ENCODE measurements at places on chromosomes 16 and 17.

DNA sequence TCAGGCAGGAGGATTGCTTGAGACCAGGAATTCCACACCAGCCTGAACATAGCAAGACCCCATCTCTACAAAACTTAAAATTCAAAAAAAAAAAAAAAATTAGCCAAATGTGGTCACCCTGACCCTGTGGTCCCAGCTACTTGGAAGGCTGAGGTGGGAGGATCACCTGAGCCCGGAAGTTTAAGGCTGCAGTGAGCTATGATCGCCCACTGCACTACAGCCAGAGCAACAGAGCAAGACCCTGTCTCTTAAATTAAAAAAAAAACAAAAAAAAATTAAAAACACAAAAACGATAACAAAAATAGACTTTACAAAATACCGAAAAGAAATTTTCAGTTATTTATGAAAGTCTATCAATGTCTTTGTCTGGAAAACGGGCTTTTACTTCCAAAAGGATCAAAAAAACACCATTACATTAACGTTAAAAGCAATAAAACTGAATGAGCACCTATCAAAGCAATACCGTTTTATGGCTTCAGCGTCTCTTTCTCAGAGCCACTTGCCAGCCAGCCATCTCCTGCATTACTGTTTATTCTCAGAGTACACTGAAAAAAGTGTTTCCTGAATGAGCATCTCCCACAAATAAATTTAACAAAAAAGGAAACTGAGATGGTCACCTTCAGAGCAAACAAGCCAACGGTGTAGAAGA, 6.1 kb downstream of the USP7 start:
- no peak for DNase-seq

DNA sequence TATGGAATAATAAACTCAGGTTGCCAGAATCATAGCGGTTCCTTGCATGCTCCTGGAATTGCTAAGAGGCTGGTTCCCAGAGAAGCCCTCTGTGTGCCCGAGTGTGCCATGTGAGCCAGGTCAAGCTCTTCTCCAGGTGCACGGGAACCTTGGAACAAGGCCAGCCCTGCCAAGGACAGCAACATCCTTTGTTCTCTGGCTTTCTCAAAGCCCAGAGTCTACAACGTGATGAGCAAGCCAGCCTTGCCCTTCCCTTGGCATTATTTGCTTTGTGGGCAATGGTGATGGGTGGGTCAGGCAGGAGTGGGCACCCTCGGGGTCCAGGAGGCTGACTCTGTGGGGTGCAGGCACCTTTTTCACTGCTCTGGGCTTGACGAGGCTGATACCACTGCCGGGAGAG, 14.2 kb upstream of the SEC14L1 start:
- DNase-seq, result no peak

GRCh38 chr16:73976644-73977043, 320.0 kb upstream of the PSMD7 start:
- DNase-seq, result no peak

DNA sequence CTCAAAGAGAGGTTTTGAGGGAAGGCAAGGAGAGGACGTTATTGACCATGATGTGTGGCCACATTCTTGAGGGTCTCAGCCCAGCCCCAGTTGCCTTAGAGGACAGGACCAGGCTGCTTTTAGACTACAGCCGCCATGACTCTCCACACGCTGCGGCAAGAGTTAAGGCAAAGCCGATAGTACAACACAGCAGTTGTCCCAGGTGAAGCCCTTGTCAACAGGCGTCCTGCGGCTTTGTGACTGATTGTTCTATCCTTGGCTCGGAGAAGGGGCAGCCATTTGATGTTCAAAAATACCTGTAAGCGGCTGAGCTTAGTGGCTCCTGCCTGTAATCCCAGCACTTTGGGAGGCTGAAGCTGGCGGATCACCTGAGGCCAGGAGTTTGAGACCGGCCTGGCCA, 28.8 kb downstream of the TMEM92 start:
- DNase-seq, result no peak

- no peak for DNase-seq
Measured at GRCh38 chr16:84442416-84443145, 61.9 kb downstream of the MEAK7 start.

- no peak for DNase-seq
Measured at GRCh38 chr17:179781-180380, 1.6 kb downstream of the DOC2B start.

DNA sequence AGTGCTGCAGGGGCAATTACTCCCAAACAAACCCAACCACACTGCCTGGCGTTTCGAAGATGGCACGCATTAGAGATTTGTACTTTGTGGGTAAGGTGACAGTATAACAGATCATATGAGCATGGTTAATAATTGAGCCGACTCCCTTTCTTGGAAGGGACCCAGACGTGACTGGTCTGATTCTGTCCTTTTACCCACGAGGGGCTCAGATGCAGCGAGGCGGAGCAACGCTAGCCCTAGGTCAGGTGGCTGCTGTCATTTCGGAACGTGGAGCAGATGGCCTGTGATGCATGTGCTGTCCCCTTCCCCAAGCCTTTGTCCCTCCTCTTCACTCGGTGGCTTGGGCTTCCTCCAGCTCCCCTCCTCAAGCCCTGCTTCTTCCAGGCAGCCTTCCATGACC, 84.2 kb downstream of the SNX29 start:
- no peak for DNase-seq

DNA sequence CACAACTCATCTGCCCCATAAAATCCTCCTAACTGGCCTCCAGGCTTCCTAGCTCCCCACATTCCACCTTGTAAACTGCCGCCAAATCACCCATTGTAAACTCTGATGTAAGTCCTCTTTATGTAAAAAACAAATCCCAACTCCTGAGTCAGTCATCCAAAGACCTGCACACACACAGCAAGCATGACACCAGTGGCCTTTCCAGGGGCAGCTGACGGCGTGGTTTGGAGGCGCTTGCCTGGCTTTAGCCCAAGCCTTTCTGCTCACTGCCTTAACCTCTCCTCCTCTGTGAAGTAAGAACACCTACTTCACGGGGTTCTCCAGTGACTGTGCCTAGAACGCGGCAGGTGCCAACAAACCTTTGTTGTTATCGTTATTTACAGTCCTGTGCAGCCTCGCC, 14.0 kb downstream of the UBE2O start:
- no peak for DNase-seq

DNA sequence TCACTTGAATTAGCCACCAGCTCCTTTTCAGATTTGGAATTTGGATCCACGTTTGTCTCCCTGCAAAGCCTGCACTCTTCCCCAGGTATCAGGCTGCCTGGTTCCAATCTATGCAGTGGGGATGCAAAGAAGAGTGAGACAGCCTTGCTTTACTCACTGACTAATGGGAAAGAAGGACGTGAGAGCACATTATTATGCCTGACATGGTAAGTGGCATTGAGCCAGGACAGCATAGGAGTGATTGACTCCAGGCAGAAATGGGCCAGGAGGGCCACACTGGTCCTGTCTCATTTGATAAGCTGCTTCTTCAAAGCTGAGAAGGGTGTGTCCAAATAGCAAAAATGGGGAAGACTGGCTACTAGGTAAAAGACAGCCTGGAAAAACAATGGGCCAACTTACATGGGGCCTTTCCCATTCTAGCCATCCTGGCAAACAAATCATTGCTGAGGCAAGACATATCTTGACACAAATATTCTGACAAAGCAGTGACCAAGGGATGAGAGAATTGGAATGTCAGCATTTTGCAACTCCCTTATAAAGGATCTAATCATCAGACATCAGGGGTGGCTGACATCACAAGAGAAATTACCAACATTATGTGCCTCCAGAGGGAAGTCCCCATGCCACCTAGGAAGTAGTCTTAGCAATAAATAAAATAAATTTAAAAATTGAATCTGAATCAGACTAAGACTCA, 38.6 kb downstream of the CDH11 start:
- DNase-seq, result no peak

GRCh38 chr16:75495076-75495674, at the start of gene CHST6:
CHST6 (minus strand) TSS chr16:75495441; CDS start chr16:75479828, 15,613 bp downstream.
- DNase-seq, result peak; percentile 57

DNA sequence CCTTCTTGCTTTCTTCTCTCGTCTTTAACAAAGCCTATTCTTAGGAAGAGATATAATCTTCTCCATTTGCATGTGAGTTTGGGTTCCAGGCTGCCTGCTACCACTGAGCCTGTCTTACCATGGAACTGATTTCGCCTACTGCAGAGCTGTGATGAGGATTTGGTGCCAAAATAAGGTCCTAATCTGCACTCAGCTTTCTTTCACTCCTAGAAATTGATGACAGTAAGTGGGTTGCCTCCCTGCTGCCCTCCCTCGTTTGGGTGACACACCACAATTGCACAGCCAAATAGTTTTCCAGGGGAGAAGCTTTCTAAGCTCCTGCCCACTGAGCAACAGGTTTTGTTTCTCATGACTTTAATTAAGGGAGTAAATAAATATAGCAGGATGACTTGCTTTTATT, 25.1 kb upstream of the ASIC2 start:
- no peak for DNase-seq

DNA sequence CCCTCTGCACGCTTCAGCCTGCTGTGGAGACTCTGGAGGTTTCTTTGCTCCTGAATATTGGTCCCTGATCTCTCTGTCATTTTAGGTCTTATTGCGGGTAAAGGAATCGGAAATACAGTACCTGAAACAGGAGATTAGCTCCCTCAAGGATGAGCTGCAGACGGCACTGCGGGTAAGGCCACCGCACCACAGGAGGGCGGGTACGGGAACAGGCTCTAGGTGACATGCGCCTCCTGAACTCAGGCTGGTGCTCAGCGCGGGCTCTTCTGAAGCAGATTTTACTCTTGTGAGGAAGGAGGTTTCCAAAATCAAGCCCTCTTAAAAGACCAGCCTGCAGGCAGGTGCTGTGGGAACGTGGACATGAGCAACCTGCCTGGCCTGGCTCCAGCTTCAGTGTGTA, 29.8 kb downstream of the PLD6 start:
- DNase-seq, result no peak

- DNase-seq, result peak; percentile 75
Measured at GRCh38 chr17:11598274-11599221, at the start of gene DNAH9. DNAH9 (plus strand) TSS chr17:11598470; CDS start chr17:11598499, 29 bp downstream.

- DNase-seq, result no peak
Measured at GRCh38 chr17:4945176-4945943, 3.0 kb downstream of the PFN1 start.

- no peak for DNase-seq
Measured at GRCh38 chr17:38969281-38969680, 2.1 kb upstream of the FBXO47 start.

DNA sequence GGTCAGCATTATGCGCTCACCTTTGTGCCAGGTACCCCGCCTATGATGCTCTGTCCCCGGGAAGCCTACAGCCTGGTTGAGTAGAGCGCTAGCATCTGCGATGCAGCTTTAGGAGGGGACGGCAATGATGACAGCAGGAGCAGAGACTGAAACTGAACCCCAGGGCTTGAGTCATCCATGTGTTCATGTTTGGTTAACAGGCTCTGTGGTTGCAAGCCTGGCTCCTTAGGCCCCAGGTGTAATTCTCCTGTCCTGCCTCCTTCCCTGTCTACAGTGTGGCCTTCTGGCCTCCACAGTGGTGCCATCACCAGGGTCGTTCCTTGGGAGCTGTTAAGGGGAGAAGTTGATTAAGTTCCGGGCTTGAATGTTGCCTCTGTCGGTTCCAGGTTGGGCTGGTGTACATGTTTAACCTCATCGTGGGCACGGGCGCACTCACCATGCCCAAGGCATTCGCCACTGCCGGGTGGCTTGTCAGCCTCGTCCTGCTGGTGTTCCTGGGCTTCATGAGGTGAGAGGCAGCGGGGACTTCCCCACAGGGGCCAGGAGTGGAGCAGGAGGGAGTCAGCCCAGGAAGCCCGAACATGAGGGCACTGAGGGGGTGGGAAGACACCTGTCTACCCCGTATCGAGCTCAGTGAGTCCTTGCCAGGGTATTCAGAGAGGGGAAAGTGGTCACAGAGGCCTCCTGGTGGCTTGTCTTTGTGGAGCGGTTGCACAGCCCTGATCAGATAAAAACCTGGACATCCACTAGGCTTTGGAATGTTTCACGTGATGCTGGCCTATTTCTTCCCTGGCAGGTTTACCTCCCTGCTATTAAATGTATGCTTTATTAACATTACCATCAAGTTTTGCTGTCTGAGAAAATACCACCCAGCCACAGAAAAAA, 9.2 kb upstream of the NAT9 start:
- no peak for DNase-seq

- no peak for DNase-seq
Measured at GRCh38 chr17:44409309-44410028, 20.0 kb upstream of the ITGA2B start.

DNA sequence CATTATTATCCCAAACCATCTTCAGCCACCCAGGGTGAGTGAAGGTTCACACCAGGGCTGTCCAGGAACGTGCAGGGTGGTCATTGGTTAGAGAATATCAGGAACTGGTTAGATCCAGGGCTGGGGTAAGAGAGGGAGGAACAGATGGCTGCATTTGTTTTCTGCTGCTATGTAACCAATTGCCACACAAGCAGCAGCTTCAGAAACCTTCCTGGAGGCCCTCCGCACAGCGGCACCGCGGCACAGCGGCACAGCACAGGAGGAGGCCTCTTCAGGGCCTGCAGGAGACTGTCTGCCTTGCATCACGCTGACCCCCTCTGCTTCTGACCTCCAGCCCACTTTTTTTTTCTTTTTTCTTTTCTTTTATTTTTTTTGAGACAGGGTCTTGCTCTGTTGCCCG, 86.1 kb downstream of the KCNJ12 start:
- no peak for DNase-seq

GRCh38 chr17:56772442-56772841, 61.3 kb downstream of the C17orf67 start:
- no peak for DNase-seq

DNA sequence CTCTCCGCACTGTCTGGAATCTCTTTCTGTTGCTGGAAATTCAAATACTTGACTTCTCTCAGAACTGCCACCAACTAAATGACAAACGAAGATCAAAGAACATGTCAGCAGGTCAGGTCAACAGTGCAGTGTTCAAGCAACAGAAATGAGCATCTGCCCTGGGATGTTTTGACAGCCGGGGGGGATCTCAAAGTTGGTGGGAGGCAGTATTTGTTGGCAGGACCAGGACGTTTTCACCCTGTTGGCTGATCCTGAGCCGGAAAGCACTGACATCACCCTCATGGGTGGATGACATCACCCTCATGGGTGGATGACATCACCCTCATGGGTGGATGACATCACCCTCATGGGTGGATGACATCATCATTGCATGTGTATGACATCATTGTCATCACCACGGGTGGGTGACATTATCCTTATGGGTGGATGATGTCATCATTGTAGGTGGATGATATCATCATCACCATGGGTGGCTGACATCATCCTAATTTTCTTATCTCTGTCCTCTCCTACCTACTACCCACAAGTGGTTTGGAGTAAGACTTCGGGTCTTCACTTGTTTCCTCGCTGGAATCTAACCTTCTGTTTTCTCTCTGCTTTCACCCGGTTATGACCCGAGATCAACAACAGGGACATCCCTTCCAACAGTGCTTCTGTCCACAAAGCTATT, 18.9 kb downstream of the DNAH17 start:
- no peak for DNase-seq

DNA sequence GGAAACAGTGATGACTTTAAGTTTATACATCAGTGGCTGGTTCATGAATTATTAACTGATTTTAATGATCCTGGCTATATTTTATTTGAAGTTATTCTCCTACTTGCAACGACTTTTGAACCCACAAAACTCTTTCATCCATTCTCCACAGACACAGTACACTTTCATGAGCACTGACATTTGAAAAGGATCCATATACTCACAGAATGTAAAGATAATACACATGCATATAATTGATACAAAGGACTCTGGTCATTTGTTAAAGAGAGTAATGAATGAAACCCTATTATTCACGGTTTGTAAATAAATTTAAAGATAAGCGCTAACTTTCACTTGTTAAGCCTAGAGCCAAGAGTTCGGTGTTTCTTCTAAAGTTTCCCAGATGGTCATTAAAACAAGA, 3.3 kb downstream of the TOX3 start:
- DNase-seq, result no peak
